Heart right ventricle (tissue), 16 donors: ENCODE measurements at places on chromosomes 3 and 15.
A peak's percentile ranks its signal among the peaks of the same experiment; 100 is the strongest.

- peak; percentile 53 for DNase-seq
Observed at GRCh38 chr3:194773216-194773615, 87.5 kb downstream of the FAM43A start.

DNA sequence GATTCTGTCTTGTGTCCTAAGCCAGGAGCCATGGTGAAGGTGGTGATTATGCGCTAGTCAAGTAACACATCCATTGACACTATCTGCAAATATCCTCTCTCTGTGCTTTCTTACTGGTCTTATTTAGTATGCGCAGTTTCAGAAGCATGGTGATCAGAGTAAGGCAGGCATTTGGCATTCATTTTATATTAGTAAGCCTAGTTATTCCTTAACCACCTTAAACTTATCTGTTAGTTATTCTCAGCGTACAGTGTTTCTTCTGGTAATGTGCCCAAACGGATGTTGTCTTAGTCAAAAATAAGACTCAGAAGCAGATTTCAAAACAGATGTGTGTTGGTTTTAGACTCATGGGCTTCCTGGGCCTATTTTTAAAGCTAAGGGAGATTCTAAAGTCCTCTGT is 329.2 kb downstream of the GRM7 start:
- no peak for DNase-seq

- DNase-seq, result no peak
Observed at GRCh38 chr15:77112838-77113504, 42.1 kb upstream of the TSPAN3 start.

DNA sequence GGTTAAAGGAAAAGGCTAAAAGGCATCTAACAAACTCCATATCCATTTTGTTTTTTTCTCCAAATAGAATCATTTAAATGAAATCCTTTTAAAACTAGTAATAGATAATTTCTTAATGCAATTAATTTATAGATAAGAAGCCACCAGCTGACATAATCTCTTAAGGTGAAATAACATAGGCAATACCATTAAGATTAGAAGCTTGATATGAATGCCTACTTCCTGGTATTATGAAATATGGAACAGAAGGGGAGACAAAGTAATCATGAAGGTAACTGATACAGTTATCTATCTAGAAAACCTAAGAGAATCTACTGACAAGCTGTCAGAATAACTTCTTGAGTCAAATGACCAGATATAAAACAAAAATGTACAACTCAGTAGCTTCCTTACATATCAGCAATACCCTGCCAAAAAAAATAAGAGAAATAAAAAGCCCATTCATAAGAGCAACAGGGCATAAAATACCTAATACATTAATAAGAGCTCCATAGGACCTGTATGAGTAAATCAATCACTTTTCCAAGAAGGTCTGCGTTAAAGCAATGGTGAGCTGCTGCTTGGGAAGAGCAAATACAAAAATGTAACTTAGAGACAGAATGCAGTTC is 10.7 kb downstream of the EHD4 start:
- DNase-seq, result no peak
